ENCODE measurements at places on chromosomes 5 and 9.

- no peak for DNase-seq
Observed at GRCh38 chr9:106880863-106881262, 17.9 kb downstream of the ZNF462 start.

- no peak for DNase-seq
Observed at GRCh38 chr9:26058111-26058895, 380.1 kb upstream of the TUSC1 start.

DNA sequence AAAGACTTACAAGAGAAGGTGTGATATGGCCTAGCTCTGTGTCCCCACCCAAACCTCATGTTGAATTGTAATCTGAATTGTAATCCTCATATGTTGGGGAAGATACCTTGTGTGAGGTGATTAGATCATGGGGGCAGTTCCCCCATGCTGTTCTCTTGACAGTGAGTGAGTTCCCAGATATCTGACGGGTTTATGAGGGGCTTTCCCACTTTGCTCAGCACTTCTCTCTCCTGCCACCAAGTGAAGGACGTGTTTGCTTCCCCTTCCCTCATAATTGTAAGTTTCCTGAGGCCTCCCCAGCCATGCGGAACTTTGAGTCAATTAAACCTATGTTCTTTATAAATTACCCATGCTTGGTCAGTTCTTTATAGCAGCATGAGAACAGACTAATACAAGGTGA is 49.0 kb downstream of the CDO1 start:
- no peak for DNase-seq

- DNase-seq, result no peak
Observed at GRCh38 chr9:19127871-19128500, 694 bp upstream of the PLIN2 start.

DNA sequence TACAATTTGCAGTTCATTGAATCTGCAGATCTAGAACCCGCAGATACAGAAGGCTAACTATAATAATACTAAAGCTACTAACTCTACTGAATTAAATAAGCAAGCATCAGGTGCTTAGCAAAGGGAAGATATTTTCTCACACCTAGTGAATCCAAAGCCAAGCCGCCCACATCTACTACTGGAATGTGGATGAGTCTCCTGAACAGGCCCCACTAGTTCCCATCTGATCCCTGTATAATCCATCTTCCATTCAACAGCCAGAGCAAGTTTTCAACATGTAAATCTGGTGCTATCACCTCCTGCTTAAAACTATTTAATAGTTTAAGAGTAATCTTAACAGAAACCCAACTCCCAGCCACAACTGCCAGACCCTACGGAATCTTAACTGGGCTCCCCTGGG is 18.9 kb downstream of the ARL15 start:
- no peak for DNase-seq

DNA sequence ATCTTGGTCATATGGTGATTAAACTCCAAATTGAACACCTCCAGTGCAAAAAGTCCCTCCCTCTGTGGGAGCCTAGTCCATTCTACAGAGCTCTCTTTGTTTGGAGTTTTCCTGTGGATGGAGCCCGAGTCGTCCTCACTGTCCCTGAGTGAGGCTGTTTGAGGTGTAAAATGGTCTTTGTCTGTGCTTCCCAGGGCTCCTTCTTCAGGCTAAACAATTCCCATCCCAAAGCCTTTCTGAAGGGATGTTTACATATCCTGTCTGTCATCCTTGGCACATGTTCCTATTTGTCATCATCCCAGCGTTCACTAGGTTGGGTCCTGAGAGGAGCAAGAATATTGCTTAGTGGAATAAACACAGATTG is 68.9 kb downstream of the COL27A1 start:
- DNase-seq, result no peak

- no peak for DNase-seq
Observed at GRCh38 chr5:157570531-157571200, 4.9 kb downstream of the ADAM19 start.

- no peak for DNase-seq
Observed at GRCh38 chr5:68071736-68072135, 143.8 kb upstream of the PIK3R1 start.

DNA sequence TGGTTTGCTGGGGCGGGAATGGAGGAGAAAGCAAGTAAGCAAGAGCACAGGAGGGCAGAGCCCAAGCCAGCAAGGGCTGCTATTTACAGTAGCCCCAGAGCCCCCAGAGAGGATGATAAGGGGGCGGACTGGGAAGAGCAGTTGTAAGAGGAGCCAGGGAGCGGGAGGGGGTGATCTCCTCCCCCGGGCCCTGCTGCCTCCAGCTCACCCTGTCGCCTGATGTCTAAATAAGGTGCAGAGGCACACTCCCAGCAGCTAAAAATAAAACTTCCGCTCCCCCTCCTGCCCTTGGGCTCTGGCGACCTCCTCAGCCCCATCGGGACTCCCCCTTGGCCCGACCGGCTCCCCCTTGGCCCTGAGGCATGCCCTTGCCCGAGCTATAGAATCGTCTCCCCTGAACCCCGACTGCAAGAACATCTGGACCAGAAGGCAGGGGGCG is 14.4 kb upstream of the CCDC69 start:
- DNase-seq, result no peak

GRCh38 chr5:73067213-73067612 is 53.2 kb upstream of the TMEM171 start:
- DNase-seq, result no peak

- no peak for DNase-seq
Observed at GRCh38 chr5:50583621-50584020, 82.8 kb upstream of the PARP8 start.

GRCh38 chr5:100550531-100551051 is 15.4 kb downstream of the FAM174A start:
- no peak for DNase-seq

DNA sequence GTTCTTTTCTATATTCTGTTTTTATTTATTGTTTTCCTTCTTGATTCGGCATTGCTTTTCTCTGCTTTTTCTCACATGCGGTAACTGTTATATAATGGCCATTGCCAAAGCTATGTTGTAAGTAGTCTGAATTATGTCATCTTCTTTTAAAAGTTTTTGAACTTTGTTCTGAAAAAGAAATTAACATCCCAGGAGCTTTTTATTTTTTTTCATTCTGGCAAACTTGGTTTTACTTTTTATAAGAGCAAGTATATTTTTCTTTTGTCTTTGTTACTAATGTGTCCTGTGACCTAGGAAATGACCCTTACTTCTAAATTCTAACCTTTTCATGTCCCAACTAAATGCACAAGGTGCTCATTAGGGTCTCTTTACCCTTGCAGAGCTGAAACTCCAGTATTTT is 26.7 kb upstream of the IZUMO3 start:
- DNase-seq, result no peak

GRCh38 chr5:2142456-2142954 is 259.8 kb upstream of the IRX4 start:
- no peak for DNase-seq

DNA sequence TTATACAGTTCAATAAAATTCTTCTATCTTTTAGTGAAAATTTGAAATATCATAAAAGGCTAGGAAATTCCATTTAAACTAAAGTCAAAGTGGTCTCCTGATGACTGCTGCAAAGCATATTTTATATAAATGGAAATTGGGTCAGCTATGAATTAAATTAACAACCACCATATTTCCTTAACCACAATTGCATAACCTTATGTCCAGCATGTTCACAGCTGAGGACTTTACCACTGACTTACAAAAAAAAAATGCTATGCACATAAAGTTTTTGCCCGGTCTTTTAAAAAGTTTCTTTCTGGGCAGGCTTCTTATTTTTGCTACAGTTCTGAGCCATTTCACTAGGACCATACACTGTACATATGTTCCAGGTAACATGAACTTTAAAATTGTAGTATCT is 208.6 kb upstream of the RGMB start:
- DNase-seq, result no peak

DNA sequence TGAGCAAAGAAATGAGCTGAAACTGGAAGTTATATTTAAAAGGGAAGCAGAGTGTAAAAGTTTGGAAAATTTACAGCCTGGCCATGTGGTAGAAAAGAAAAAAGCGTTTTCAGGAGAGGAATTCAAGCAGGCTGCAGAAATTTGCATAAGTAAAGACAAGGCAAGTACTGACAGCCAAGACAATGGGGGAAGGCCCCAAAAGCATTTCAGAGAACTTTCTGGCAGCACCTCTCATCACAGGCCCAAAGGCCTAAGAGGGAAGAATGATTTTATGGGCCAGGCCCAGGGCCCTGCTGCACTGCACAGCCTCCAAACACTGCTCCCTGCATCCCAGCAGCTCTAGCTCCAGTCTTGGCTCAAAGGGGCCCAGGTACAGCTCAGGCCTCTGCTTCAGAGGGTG is 169.7 kb downstream of the GLIS3 start:
- no peak for DNase-seq

DNA sequence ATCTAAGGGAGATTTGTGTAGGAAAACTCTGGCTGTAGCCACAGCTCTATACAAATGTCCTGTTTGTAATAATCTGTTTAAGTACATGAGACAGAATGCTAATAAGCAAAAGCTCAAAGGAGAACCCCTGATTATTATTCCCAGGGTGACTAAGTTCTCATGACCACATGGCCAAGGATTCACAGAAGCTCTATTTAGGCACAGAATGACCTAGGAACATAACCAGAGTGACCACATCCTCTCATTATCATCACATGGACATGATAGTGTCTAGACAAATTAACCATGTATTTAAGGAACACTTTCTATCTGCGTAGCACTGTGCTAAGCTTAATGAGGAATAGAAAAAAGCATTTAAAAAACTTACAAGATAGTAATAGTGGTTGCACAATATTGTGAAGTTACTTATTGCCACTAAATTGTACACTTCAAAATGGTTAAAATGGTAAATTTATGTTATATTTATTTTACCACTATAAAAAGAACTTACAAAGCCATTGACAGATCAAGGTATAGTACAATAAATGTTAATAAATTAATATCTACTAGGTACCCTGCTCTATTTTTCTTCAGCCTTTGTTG is 56.3 kb downstream of the STX17 start:
- no peak for DNase-seq

GRCh38 chr5:178337334-178337741 is 104.7 kb upstream of the PHYKPL start:
- no peak for DNase-seq

DNA sequence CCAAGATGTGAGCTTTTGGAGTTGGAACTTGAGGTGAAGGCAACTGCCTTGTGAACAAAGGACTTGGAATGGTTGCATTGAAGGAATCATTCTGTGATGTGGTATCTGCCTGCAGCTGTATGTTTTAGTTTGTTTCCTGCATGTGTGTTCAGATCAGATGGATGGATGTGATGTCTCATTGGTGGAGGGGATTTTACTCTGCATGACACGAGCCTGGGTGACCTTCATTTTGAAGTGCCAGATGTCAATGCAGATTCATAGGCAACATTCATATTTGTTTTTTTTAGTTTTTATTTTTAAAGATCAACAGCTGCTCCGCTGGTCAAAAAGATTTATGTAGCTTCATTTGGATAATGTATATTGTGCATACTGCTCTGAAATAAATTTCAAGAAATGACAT is 13.5 kb downstream of the FBXL7 start:
- no peak for DNase-seq

GRCh38 chr9:115944166-115944948 is 209.2 kb upstream of the PAPPA start:
- no peak for DNase-seq

GRCh38 chr9:93996863-93997262 is 41.7 kb upstream of the BARX1 start:
- no peak for DNase-seq

DNA sequence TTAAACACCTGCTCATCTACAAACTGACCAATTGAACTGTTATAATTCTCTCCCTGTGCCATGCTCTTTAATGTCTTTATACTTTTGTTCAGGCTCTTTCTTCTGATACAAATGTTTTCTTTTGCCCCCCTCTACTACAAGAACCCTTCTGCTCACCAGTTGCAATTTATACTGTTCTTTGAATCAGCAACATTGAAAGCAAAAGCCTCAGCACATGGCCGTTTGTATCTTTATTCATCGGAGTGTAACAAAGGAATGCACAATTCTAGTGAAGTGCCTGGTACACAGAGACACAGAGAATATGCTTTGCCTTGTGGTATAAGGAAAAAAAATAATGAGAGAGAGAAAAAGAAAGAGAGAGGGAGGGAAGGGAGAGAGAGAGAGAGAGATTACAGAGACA is 547.1 kb downstream of the CDH12 start:
- DNase-seq, result no peak

DNA sequence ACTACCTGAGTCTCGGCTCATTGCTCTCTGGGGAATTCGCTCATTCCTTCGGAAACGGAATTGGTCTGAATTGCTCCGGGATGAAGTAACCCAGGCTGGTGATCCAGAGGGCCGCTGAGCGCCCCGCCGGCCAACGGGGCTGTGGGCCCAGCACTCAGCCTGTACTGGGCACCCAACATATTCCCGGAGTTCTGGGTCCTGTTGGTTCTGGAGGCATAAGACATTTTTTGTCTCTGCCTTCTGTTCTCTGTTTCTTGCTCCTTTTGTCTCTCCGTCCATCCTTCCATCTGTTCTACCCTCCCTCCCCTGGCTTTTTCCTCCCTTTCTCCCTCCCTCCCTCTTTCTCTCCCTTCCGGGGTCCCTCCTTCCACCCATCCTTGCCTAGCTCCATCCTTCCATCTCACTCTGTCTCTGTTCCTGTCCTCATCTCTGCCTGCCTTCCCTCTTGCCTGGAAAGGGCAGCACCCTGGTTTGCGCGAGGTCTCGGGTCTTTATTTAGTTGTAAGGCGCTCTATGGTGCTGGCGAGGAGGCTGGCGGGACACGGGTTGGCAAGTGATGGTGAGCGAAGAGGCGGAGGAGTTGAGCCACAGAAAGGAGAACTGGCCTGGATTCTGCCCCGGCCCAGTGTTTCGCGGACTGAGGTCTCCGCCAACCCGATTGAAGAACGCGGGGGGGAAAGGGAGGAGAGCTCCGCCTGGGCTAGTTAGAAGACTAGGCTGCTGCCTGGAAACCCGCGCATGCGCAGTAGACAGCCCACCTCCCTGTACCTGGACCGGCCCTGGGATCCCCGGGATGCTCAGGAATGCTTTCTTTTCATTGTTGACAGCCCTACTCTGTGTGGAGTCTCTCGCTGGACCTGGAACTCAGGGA is 1468.0 kb downstream of the FOXD4L5 start:
- DNase-seq, result peak; percentile 93

DNA sequence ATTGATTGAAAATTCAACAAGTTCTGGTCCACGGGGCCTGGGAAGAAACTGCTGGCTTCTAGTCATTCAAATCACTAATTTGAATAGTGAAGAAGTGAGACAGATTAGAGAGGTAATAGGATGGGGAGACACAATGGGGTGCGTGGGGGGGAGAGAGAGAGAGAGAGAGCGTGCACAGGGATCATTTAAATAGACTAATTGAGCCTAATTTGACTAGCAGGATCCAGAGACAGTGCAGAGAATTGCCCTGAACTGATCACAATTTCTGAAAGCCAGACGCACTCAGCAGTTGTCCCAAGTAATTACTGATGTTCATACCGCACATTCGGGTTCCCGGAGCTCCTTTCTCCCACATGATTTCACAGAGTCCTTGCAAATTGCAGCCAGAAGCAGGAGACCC is 50.3 kb upstream of the C5orf58 start:
- DNase-seq, result no peak

DNA sequence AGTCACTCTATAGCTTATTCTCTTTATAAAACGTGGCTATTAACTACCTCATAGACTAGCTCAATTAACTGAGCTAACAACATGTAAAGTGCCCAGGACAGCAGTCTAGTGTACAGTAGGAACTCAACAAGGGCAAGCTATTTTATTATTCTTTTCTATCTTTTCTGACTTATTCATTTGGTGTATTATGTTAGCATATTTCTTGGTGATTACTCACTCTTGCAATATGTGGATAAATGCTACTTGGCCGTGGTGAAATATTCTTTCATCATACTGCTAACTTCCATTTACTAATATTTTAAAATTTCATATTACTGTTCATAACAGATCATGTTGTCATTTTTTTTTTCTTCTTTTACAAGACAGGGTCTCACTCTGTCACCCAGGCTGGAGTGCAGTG is 4.9 kb downstream of the SLC25A51 start:
- no peak for DNase-seq
